CD4-positive, alpha-beta T cell (primary cell): ENCODE measurements at places on chromosomes 12 and 14. TPM values are rescaled to one million over a fixed set of nuclear protein-coding genes. Genes with fewer than 3 reads are reported as not detected.

Gene SOAT2
- 0.22 TPM for total RNA-seq

DNA sequence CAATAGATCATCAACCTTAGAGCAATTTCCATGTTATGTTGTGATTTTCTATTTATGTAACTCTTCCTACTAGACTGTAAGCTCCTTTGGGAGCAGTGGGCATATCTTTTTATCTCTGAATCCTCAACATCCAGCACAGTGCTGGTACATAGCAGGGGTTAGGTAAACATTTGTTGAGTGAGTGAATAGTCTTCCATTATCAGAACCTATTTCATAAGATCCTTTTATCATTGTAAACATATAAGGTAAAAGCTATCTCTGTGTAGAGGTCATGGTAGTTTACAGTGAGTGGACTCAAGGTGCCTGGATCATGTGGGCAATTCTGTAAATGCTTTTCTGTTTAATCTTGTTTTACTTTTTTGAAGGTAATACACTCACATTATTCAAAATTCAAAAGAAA is 15.1 kb downstream of the FKBP11 start:
- no peak overlapping the region for H3K4me3 ChIP-seq
- no peaks in the 10 kb centered on the region for H3K4me1 ChIP-seq
- no peak overlapping the region for H3K27ac ChIP-seq

Gene EXOC3L4
- total RNA-seq = not detected

Gene C12orf42
- 3.9 TPM for total RNA-seq

DNA sequence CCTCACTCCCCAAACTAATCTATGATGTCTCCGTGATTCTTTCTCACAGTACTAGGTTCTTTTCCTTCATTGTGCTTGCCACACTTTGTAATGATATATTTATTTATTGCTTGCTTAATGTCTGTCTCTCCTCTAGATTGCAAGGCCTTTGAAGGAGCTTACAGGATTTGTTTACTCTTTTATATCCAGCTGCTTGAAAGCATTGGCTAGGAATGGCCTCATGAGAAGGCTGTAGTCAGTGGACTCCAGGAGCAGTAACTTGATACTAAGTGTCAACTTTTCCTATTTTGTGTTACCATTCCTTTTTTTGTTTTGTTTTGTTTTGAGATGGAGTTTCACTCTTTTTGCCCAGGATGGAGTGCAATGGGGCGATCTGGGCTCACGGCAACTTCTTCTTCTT is 7.3 kb upstream of the FAM234B start:
- no peaks in the 10 kb centered on the region for H3K27me3 ChIP-seq
- H3K4me1 ChIP-seq = no peaks in the 10 kb centered on the region
- H3K4me3 ChIP-seq = no peak overlapping the region
- no peak for DNase-seq
- no peak overlapping the region for H3K27ac ChIP-seq

DNA sequence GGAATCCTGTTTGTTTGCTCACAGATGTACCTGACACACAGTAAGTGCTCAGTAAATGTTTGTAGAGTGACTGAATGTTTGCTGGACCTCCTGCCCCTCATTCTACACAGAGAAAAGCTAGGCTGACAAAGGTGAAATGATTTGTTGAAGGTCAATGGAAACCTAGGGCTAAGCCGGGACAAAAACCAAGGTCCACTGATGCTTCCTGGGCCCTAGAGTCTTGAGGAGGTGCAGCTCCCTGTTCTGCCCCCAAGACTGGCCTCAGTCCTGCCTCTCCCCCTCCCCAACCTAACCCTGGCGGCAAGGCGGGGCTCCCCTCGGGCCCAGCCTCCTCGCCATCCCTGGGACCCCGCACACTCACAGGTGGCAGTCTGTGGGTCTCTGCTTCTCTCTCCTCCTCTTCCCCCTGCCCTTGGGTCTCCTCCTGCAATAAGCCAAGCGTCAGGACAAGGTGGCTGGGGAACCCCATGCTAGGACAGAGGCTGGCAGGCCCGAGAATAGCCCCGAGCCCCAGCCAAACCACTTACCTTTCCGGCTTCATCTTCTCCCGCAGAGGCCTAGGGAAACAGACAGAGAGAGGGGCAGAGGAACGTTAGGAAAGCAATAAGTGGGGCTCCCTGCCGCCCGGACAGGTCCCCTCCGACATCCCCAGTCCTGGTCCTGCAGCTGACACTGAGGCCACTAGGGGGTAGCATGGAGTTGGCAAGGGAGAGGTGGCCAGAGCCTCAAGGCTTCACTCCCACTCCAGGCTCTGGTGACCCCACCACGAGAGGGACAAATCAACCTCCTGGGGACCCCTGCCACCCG is 9.3 kb downstream of the PGF start:
- no peaks in the 10 kb centered on the region for H3K36me3 ChIP-seq
- no peak overlapping the region for H3K27ac ChIP-seq
- H3K4me3 ChIP-seq = no peak overlapping the region
- peaks cover 32% of the 10 kb centered on the region for H3K4me1 ChIP-seq

DNA sequence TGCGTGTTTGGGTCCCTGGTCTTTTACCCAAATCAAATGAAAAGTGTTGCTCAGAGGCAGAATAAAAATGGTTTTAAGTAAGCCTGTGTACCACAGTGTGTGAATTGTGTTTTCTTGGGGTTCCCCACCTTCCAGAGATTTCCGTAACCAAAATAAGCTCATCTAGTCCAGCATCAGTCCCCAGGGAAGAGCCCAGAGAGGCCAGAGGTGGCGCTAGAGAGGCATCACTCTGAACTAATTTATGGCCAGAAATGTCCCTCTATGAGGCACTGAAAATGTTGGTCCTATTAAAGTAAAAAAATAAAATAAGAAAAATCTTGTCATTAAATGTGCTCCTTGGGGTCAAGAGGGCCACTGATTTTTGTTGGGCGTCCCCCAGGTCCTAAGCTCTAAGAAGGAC is 24.9 kb upstream of the PRKAB1 start:
- no peak overlapping the region for H3K4me3 ChIP-seq
- H3K4me1 ChIP-seq = no peaks in the 10 kb centered on the region

Gene FOS
- total RNA-seq = 1,685 TPM

DNA sequence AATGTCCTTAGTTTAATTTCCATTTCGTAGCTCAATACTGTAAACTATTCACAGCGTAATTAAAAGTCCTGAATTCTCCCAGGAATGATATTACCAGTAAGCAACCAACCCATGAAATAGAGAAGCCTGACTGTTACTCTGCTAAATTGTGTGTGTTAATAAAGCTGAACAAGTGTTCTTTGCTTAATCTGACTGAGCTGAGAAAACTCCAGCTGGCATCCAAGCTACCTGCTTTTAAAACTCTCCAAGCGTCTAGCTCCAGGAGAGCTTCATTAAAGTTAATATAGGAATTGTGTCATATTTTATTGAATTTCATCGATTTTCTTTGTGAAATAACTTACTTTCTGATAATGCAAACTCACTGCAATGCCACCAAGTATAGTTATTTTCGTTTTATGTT is 524.4 kb downstream of the SLC16A7 start:
- H3K36me3 ChIP-seq = no peaks in the 10 kb centered on the region
- no peaks in the 10 kb centered on the region for H3K27me3 ChIP-seq
- DNase-seq = no peak

DNA sequence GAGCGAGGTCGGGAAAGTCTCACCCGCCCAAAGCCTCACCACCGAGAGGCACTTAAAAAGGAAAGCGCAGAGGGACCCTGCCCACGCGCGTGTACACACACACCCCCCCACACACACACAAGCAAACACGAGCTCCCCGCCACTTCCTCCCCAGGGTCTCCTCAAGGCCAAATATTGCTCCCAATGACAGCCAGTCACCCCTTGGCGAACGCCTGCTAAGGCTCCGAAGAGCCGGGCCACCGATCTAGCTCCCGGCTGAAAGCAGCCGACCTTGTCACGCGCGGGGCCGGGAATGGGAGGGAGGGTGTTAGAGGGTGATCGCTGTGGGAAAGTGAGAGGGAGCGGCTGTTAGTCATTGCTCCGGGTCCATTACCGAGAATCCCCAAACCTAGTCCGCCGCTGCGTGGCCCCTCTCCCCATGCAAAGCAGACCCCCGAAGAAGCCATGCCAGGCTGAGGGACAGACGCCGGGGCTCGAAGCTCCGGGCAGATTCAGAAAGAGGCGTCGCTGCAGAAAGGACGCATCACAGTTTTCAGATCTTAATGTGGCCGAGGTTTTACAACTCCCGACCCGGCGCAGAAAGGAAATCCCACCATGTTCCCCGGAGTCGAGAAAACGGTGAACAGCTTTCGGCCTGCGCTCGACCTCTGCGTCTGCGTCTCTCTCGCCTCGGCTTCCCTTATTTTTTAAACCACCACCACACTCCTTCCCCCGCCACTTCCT is 2.6 kb downstream of the BMP4 start:
- peak overlapping the region; percentile 46 for H3K4me3 ChIP-seq
- H3K27me3 ChIP-seq = peaks cover 67% of the 10 kb centered on the region
- H3K4me1 ChIP-seq = peaks cover 34% of the 10 kb centered on the region
- H3K36me3 ChIP-seq = no peaks in the 10 kb centered on the region
